ENCODE measurements at places on chromosomes 7 and 10.

DNA sequence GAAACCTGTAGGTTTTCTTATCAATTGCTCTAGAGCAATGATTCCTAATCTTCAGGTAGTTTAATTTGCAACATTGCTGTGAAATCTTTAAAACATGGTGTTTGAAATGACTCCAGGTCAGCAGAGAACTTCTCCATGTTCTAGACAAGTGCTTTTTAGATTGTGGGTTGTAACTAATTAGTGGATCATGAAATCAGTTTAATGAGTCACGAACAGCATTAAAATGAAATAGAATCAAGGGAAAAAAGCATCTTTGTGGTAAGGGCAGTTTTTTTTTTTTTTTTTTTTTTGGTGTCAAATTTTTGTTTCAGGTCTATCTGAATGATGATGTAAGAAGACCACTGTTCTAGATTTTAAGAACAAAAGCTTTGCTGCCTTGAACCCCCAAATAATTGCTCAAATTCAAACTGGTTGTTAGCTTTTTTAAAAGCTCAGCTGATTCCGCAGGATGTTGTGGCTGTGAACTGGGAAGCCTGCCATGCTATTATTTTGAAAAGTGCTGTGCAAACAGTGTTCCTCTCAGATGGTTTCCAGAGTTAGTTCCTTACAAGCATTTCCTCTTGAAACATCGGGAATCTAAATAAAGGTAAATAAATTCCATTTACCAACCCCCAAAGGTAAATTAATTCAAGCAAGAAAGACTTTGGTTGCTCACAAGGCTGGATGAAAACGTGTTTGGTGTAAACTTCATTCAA is 13.1 kb upstream of the PDK4 start:
- DNase-seq, result no peak

DNA sequence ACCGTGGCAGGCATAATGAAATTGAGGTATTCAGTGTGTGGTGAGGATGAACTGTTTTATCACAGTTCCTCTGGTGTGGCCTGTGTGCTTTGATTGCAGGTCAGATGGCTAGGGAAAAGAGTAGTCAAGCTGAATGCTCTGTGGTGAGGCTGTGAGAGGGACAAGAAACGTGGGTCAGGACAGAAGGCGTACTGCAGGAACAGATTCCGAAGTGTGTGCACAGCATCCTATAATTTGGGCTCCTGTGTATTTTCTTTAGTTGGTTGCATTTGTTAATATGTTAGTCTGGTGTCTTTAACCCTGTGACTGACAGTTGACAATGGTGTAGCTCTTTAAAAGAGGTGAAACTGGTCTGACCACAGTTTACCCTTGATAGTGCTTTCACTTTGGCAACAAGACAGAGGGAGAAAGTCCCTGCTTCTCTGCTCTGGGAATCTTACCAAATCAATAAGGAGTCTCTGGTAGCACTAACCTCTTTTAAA is 76.5 kb downstream of the AUTS2 start:
- DNase-seq, result no peak

GRCh38 chr10:79007421-79008319 is 61.1 kb upstream of the ZMIZ1 start:
- no peak for DNase-seq

GRCh38 chr7:46155367-46155766 is 234.3 kb upstream of the IGFBP3 start:
- no peak for DNase-seq

DNA sequence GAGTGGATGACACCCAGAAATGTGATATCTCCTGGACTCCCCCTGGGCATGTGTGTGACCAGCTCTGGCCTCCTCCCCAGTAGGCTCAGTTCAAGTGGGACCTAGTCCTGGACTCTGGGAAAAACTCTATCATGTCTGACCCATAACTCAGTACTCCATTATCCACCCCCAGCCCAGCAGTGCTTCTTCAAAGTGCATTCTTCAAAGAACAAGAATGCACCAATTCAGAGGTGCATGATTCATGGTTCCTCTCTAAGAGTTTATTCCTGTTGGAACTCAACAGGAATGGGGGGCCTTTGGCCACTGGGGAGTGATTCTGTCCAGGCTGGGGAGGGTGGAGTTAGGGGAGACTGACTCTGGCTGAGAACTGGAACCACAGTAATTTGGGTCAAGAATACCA is 173.6 kb upstream of the CXCL12 start:
- no peak for DNase-seq

GRCh38 chr10:109726473-109726872 is 196.8 kb downstream of the XPNPEP1 start:
- no peak for DNase-seq

GRCh38 chr10:22500656-22501340 is 155.5 kb downstream of the SPAG6 start:
- DNase-seq, result no peak

DNA sequence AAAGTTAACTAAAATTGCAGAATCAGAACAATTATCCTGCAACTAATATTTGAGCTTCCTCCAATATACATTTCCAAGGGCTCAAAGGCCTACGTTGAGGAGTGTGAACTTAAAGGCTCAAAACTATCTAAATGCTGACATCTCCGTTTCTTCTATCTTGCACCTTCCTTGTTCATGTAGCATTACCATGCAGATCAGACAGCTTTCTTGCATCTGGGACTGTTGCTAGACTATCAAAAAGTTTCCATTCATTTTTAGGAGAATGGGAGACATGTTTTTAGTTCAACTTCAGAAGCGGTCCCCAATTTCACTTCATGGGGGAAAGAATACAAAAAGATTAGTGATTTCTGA is 2.9 kb downstream of the ANKRD1 start:
- DNase-seq, result no peak

DNA sequence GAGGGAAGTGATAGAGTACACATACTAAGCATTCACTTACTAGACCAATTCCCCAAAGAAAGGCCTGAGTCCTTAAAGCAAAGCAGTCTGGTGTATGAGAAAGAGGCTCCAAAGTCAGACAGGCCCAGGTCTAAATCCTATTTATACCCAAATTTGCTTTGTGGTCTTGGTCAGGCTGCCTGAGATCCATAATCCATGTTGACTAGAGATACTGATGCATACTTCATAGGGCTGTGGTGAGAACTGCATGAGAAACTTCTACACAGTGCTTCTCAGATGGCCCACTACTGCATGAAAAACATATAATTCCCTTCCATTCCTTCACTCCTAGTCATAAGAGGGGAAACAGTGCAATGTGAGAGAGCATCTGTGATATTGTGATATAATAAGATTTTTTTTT is 81.6 kb upstream of the SP4 start:
- no peak for DNase-seq

DNA sequence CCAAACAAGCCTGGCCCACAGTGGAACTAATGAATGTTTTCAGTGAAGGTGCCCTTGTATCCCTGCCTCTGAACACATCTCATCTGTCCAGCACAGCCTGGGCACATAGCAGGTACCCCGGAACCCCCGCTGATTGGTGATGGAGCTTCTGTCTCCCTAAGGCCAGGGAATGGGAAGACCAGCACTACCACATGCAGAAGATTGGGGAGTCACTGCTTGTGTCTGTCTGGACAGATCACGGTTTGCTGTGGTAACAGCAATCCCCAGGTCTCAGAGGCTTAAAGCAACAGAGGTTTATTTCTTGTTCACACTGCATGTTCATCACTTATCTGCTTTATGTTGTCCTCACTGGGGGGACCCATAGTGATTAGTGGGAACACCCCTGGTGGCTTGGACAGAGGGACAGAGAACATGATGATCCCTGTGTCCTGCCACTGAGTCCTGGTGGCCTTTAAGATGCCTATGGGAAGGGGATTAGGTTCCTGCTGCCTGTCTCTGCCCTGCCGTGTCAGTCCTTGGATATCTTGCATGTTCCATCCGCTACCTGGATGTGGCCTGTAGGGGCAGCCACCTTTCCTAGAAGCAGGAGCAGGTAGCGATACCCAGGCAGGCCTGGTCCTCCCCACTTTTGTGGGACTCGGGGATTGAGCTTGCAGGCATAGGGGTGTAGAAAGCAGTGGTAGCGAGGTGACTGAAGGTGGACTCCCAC is 3.6 kb downstream of the TSPAN14 start:
- no peak for DNase-seq

DNA sequence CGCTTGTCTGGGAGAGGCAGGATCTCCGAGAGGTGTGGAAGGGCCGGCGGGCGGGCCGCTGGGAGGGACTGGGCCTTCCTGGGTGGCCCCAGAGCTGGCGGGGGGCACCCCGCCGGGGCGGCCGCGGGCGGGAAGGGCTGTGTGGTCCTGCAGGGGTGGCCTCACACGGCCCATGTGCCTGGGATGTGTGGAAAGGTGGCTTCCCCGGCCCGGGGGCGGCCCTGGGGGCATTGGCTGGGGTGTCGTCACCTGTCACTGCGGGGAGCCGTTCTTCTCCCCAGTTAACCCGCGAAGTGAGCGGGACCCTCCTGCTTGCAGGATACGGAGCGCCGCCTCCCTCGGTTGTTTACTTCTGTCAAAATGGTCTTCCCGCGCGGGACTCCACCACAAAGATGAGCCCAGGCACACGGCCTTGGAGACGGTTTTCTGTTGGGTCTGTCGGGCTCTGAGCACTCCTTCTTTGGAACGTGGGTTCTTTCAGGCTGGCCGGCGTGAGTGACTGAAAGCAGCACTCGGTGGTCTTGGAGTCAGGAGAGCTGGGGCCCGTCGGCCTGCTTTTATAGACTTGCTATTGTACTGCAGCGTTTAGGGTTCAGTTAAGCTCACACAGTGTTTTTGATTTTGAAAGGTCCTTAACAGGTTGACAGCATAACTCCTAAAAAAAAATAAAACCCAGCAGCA is 700 bp downstream of the SMC3 start:
- DNase-seq, result peak; percentile 49

DNA sequence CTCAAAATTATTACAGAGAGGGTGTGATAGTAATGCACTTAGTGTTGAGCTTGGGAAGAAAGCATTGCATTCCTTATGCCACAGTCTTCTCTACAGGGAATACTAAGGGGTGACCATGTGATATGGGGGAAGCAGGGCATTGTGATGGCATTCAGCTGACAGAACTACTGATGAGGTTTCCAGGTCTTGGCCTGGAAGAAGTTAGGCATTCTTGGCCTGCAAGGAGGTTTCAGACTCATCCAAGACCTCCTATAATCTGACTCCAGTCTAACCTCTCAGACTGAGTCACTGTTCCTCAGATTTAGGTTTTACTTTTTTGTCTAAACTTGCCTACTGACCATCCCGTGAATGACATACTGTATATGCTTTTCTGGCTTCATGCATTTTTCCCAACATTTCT is 7.9 kb downstream of the STMP1 start:
- no peak for DNase-seq

DNA sequence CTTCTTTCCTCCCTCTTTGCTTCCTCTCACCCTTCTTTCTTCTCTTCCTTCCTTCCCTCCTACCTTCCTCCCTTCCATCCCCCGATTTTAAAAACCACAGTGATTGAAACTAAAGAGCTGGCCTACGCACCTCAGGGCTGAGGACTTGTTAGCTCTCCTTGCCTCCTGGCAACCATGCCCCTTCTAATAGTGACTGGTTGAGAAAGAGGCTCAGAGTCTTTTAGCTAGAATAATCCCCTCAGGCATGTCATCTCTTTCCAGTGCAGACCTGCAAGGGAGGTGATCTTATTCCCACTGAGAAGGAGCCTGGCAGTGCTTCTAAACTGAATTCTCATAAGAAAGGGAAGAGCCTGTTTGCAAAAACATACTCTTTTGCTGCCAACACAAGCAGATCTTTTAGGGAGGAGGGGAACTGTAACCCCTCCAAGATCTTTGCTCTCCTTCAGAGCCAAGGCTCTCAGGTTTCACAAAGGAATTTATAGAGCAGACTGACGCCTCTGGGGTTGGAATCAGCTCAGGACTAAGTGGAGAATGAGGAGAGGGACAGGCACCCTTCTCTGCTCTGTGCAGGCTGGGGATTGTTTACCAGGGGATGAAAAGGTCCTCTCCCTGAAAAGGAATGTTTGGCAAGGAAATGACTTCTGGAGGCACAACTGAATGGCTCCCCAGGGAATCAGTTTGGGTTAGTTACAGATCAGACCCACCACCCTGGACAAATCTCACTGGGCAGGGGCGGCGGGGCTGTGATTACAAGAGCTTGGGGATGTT is 9.4 kb upstream of the ANKRD1 start:
- DNase-seq, result no peak

GRCh38 chr7:19522486-19522885 is 186.4 kb downstream of the POLR1F start:
- no peak for DNase-seq

GRCh38 chr10:131685576-131685975 is 215.2 kb upstream of the PPP2R2D start:
- no peak for DNase-seq

- DNase-seq, result no peak
Observed at GRCh38 chr7:155744971-155745683, 67.1 kb downstream of the SHH start.

DNA sequence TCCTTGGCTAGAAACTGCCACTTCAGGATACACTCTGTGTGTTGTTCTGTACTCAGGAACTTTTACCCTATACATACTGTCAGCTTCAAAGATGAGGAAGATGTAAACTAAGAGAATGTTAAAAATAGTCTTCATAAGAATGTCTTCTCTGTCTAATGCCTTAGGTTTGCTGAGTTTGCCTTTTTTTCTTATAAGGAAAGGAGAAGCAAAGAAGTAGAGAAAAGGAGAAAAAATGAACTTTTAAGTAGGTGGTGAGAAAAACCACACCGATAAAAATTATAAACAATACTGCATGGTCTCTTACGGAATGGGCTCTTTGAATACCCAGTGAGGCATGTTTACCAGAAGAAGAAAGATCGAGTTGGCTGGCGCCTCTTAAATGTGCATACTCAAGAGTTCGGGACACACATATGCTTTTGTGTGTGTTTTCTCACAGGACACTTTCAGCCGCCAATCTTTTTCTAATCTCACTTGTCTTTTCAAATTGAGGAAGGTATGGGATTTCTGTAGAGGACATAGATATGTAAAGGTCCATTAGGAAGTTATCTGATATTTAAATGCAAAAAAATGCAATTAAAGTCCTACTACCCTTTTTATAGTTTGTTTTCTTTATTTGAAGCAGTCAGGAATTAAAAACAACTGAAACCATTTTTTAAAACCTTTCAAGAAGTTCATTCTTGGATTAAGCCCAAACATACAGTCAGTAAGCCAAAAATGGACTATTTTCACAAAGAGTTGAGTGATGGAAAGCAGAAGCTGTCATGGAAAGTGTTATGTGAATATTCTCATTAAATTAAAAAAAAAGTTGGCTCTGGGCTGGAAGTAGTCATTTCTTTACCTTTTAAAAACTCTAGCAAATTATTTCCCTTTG is 100.6 kb upstream of the MDFIC start:
- DNase-seq, result no peak

DNA sequence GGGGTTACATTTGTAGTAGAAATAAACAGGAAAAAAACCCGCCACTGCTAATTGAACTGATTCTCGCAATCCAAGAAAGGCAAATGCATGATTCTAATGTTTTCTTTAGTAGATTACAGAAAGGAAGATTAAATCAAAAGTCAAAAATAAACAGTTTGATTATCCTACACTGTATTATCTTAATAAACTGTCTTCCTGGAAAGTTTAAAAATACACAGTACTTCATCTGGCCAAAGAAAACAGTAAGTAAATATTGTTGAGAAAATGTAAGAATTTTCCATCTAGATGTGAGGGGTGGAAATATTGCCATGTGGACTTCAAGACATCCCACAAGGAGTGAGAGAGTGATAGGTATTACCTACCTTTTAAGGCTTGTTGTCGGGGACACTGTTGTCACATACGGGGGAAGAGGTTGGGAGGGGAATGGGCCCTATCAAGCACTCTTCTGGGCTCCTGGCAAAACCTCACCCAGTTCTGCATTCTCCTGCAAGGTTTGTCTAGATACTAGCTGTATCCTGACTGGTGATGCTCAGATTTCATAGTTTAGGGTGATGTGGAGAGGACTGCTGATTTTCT is 17.8 kb downstream of the GRK5 start:
- no peak for DNase-seq
